ENCODE measurements at places on chromosomes 4 and X.
A peak's percentile ranks its signal among the peaks of the same experiment; 100 is the strongest.

- DNase-seq = no peak
Measured at GRCh38 chr4:145436796-145437195, 44.9 kb upstream of the SMAD1 start.

DNA sequence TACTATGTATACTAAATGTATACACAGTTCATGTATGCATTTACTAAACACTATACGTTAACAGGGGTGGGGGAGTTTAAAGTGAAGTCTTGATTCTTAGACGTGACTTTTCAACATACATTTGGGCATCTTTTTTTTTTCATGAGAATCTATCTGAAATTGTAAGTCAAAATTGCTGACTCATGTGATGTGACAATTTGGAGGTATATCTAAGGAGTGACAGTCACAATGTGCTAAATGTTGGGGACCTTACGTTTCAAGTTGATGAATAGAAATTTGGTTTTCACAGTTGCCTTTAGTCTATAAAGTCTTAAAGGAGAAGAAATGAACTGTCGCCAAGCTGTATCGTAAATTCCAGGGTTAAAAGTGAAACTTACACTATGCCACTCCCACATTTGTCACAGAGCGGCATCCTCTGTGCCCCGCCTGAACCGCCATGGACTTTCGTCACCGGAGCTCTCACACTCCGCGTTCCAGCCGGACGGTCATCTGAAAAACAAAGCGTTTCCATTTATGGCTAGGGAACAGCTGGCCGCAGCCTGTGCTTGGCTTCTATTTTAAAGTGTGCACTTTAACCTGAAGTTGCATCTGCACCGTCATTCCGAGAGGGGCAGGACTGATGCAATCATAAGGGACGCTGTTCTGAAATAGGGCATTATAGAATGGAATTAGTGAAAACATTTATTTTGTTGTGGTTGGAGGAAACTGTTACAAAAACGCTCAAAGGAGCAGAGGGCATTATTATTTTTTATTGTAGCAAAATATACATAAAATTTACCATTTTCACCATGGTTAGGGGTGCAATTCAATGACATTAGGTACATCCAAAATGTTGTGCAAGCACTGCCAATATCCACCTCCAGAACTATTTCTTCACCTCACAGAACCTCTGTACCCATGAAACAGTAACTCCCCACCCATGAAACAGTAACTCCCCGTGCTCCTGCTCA, 30.9 kb downstream of the PDLIM3 start:
- DNase-seq = no peak

GRCh38 chr4:157447195-157447594, 226.7 kb downstream of the GRIA2 start:
- no peak for DNase-seq

GRCh38 chrX:110920991-110921390, 125.4 kb upstream of the CHRDL1 start:
- peak; percentile 58 for DNase-seq

DNA sequence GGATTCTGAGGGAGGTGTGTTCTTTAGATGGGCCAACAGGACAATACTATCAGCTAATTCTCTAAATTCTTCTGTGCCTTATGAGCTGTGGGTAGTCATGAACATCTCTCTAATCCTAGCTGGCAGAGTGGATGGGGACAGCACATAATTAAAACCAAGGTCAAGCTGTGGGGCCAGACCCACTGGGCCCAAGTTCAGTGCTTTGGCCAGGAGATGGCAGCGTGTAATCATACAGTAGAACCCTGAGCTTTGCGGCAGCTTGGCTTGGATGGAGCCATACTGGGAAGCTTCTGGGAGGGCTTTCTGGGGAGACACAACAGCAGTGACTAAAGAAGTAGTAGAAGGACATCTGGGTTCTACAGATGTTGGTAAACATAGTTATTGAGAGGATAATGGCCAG, 140.3 kb upstream of the CXCL13 start:
- peak; percentile 48 for DNase-seq

GRCh38 chrX:153939573-153939972, 4.7 kb upstream of the NAA10 start:
- DNase-seq = no peak

GRCh38 chrX:154486396-154487207, at the start of gene UBL4A:
Gene UBL4A (minus strand): TSS chrX:154486615. CDS start chrX:154486584, 31 bp downstream.
- DNase-seq = peak; percentile 36

GRCh38 chr4:80841587-80842281, 188.8 kb upstream of the BMP3 start:
- DNase-seq = no peak

- peak; percentile 5 for DNase-seq
Measured at GRCh38 chr4:98027827-98028226, 115.4 kb downstream of the STPG2 start.

DNA sequence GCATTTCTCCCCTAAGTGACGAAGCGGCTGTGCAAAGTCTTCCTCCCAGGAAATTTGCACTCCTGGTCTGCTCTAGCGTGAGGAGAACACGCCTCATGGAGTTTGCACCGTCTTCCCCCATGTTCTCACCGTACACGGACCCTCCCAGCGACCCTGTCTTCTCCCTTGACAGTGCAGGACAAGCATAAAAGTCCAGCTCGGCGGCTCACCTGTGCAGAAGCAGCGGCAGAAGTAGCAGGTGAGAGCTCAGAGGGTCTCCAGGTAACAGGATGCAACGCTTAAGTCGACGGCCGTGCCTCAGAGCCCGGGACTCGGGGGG, 314 bp downstream of the P2RY8 start:
- DNase-seq = no peak

DNA sequence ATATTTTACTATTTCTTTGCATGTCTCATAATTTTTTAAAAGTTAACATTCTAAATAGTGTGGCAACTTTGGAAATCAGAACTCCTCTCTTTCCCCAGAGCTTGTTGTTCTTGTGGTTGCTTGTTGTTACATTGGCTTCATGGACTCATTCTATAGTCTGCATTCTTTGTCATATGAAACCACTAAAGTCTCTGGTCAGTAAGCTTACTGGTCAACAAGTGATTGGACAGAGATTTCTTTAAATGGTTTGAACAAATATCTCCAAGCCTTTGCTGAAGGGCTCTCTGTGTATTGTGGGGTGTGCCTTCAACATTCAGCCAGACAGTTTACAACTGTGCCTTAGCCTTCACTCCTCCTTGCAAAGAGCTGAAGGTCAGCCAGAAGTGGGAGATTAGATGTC, 147.2 kb downstream of the OPHN1 start:
- DNase-seq = peak; percentile 9

DNA sequence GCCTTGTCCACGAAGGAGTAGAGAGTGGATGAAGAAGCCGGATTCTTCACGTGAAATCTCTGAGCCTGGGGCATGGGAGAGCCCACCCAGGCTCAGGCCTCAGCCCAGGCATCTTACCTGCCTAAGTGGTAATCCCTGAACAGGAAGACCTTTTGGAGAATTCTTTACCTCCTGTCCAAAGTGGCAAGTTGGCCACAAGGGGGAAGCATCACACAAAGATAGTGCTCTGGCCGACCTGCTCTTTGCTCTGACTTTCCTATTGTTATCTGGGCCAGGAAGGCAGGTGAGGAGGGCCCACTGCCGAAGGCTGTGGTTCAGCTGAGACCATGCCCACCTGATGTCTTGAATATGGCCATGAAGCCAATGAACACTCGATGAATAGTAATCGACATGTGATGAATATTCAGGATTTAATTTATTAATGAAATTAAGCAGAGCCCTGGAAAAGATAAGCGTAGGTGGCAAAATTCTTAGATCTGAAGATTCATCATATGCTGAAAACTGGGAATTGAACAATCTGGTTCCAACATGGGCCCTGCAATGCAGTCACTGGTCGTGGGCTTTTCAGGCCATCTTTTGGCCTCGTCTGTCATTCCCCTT, 93.8 kb downstream of the PDGFRA start:
- DNase-seq = peak; percentile 64

Data from fibroblast of mammary gland (primary cell).